ENCODE measurements at places on chromosomes 2 and 18. TPM values are rescaled to one million over a fixed set of nuclear protein-coding genes. Genes with fewer than 3 reads are reported as not detected.

The ALPP gene
- 14.4 TPM for total RNA-seq

- H3K27ac ChIP-seq, result no peak overlapping the region
- no peak overlapping the region for H3K4me3 ChIP-seq
- DNase-seq, result no peak
- no peaks in the 10 kb centered on the region for H3K36me3 ChIP-seq
- peaks cover 12% of the 10 kb centered on the region for H3K4me1 ChIP-seq
Observed at GRCh38 chr2:133607679-133608078, 39.4 kb upstream of the NCKAP5 start.

DNA sequence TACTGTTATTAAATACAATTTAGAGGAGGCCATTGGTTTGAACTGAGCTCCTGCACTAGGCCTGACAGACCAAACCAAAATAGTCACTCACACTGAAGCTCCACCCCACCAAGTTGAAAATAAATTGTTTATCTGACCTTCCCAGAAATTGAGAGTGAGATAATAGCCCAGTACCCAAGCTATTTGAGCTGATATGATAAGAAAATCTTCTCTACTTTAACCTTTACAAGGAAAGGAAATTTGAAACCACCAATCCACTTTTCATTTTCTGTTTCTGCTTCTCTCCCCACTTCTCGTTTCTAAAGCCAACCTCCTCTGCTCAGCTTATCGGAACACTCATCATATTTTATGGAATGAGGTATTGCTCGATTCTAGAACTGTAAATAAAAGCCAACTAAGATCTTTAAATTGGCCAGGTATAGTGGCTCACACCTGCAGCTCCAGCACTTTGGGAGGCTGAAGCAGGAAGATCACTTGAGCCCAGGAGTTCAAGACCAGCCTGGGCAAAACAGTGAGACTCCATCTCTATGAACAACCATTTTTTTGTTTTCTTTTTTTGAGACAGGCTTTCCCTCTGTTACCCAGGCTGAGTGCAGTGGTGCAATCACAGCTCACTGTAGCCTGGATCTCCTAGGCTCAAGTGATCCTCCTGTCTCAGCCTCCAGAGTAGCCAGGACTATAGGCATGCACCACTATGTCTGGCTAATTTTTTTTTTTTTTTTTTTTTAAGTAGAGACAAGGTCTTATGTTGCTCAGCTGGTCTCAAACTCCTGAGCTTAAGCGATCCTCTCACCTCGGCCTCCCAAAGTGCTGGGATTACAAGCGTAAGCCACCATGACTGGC, 13.3 kb upstream of the GALM start:
- H3K36me3 ChIP-seq, result no peaks in the 10 kb centered on the region
- no peaks in the 10 kb centered on the region for H3K4me1 ChIP-seq
- no peak for DNase-seq
- H3K27ac ChIP-seq, result no peak overlapping the region
- H3K27me3 ChIP-seq, result no peaks in the 10 kb centered on the region

DNA sequence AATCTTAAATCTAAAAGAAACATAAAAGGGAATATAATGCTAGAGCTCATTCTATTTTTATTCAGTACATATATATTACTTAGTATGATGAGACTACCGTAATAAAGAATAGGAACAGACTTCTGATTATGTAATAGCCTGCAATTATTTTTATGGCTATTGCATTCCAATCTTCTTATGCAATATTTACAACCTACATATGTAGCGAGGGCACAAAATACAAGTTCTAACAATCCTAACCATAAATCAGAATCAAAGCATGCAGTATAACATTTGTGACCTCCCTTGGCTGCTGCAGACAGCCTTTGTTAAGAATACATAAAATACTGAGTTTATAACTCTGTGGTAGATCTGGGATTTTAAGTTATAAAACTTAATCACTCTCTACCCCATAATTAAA, 177.6 kb downstream of the BABAM2 start:
- H3K4me3 ChIP-seq, result no peak overlapping the region
- peak; percentile 89 for DNase-seq
- peaks cover 25% of the 10 kb centered on the region for H3K4me1 ChIP-seq
- H3K27ac ChIP-seq, result no peak overlapping the region

- no peak overlapping the region for H3K4me3 ChIP-seq
- no peaks in the 10 kb centered on the region for H3K27me3 ChIP-seq
- no peaks in the 10 kb centered on the region for H3K36me3 ChIP-seq
- H3K27ac ChIP-seq, result no peak overlapping the region
- peaks cover 22% of the 10 kb centered on the region for H3K4me1 ChIP-seq
Observed at GRCh38 chr2:75622929-75623328, 23.7 kb upstream of the MRPL19 start.

- H3K27ac ChIP-seq, result no peak overlapping the region
- H3K4me3 ChIP-seq, result no peak overlapping the region
- DNase-seq, result no peak
- no peaks in the 10 kb centered on the region for H3K36me3 ChIP-seq
Observed at GRCh38 chr2:217792626-217793527, 209.9 kb downstream of the TNS1 start.

All from PC-3 (cell line).